Smooth muscle cell of the brain vasculature (primary cell): ENCODE measurements at places on chromosomes 5 and 9.

DNA sequence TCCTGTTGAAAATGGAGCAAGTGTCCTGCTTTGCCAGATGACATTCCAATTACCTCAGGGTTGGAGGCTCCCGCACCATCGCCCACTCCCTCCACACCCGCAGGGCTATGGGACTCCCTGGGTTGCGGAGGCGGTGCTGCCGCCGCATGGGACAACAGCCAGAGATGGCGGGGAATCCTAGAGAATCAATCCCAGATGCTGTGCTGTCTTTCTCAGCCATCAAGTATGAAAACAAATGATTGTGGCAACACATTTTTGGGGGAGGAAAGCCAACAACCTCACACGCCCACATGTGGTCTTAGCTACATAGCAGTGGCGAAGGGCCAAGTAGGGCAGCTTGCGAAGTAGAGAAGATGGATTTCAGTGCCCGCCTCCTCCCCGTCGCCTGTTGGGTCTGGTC, 46.7 kb downstream of the IL31RA start:
- DNase-seq: peak; percentile 91

GRCh38 chr5:6393596-6394194, 15.3 kb upstream of the MED10 start:
- no peak for DNase-seq

DNA sequence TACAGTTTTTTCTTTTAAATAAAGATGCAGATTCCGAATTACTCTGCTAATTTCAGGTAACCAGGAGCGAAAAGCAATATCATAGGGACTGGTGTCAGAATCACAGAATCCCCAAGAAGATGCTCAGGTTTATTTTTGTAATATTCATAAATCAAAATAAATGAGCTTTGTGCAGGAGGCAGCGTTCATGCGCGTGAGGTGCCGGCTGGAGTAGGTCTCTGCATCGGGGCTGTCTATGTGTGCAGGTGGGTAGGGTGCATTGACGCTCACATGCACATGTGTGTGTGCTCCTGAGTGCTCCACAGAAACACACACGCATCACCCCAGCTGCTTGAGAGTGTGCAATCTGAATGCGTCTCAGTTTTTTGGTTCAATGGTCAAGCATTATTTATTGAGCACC, 226.4 kb downstream of the PBX3 start:
- DNase-seq: no peak

- no peak for DNase-seq
Measured at GRCh38 chr5:57817924-57818323, 335.3 kb upstream of the ACTBL2 start.

DNA sequence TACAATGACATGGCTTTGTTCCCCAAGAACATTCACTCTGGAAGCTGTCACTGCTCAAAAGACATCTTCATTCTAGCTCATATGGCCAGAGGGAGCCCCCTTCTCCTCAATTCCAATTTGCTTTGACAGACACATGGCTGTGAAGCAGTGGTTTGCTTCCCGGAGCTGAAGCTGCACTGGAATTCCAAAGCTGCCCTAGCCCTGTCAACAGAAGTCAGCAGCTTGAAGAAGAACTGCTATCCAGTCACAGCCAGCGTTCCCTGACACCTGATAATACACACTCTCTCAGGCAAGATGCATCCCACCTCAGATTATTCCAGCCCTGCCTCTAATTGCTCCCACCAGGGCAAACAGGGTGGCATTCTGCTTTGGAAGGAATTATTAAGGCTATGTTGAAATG, 93.7 kb downstream of the SEMA5A start:
- DNase-seq: no peak

- no peak for DNase-seq
Measured at GRCh38 chr9:5835808-5836207, 2.9 kb upstream of the ERMP1 start.

DNA sequence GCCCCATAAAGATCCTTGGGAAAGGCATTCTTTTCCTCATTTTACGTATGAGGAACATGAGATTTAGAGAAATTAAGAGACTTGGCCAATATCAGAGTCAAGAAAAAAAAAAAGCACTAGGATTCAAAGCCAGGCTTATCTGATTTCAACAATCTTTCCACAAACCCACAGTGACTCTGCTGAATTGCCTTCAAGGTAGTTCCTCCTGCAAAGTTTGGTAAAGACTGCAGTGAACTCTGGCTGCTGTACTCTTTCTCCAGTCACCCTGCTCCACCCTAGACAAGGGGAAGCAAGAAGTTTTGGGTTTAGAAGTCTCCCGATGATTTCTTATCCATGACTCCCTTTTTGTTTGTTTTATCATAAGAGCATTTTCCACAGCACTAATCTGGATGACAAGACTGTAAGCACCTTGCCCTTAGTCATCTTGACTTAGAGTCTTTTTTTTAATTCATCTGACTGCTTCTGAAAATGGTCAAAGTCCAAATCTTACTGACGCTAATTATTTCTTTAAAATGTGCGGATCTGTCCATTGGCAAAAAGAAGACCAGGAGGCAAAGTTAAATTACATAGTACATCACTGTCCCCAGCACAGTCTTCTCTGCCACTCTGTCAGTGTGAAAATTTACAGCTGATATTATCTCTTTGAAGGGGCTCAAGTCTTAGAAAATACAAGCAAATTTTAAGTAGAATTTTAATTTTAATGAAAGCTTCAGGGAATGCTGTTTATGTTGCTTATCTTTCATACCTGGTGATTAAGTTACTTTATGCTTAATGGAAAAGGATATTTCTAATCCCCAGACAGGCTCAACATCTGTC, 180.1 kb downstream of the TTLL11 start:
- DNase-seq: no peak

GRCh38 chr9:72271613-72272478, 93.2 kb downstream of the ZFAND5 start:
- DNase-seq: no peak

- DNase-seq: no peak
Measured at GRCh38 chr9:134462318-134462717, 136.1 kb downstream of the RXRA start.

GRCh38 chr9:73515216-73515615, 363.6 kb downstream of the ANXA1 start:
- no peak for DNase-seq
